ENCODE measurements at places on chromosomes 7 and 10.

GRCh38 chr10:124736491-124737136 is 7.6 kb downstream of the FAM53B start:
- DNase-seq, result no peak

DNA sequence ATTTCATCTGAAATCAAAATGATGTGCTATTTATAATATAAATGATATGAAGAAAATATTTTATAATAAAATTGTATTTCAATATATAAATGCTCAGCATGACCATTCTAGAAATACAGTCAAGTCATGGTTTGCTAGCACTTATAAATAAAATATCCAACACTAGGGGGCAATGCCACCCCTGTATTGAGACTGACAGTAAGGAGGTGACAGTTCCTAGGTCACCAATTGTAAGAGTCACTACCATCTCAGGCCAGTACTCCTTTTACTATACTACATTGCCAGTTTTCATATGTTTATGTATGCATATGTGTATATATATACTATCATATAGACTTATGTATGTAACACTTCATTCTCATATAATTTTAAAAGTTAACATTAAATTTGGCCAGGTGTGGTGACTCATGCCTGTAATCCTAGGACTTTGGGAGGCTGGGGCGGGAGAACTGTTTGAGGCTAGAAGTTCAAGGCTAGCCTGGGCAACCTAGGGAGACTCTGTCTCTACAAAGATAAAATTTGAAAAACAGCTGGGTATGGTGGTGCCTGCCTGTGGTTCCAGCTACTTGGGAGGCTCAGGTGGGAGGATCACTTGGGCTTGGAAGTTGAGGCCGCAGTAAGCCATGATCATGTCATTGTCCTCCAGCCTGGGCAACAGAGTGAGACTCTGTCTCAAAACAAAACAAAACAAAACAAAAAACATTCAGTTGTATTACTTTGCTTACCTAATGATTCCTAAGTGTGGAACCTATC is 2.4 kb upstream of the CNOT4 start:
- no peak for DNase-seq

- DNase-seq, result no peak
Observed at GRCh38 chr7:50339990-50340500, 35.5 kb downstream of the IKZF1 start.

- DNase-seq, result no peak
Observed at GRCh38 chr7:131021902-131022301, 287.9 kb upstream of the KLF14 start.

- DNase-seq, result no peak
Observed at GRCh38 chr7:855686-856369, 20.5 kb upstream of the GET4 start.
